ENCODE measurements at places on chromosomes 5 and 9.

DNA sequence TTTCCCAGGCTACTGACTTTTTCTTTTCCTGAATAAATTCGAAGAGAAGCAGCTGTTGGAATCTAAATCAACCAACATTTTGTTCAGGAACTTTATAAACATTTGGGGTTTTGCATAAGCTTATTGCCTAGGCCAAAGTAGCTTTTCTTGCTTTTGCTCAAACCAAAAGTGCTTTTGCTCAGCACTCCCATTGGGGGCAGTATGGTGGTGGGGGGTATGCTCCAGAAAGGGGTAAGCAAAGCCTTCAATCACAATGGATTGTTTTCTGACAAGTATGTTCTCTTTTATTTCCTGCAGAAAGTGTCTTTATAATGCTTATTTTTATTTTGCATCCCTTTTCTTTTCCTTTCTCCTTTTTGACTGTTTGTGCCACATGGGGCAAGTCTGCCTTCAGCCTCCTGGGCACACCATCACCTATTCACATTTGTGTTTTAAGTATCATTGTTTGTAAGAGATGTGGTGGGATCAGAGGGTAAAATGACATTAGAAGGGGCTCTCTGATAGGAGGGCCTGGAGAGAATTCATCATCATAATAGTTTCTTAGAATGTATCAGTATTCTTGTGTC lies 86.0 kb downstream of the PRDM6 start:
- DNase-seq, result no peak

DNA sequence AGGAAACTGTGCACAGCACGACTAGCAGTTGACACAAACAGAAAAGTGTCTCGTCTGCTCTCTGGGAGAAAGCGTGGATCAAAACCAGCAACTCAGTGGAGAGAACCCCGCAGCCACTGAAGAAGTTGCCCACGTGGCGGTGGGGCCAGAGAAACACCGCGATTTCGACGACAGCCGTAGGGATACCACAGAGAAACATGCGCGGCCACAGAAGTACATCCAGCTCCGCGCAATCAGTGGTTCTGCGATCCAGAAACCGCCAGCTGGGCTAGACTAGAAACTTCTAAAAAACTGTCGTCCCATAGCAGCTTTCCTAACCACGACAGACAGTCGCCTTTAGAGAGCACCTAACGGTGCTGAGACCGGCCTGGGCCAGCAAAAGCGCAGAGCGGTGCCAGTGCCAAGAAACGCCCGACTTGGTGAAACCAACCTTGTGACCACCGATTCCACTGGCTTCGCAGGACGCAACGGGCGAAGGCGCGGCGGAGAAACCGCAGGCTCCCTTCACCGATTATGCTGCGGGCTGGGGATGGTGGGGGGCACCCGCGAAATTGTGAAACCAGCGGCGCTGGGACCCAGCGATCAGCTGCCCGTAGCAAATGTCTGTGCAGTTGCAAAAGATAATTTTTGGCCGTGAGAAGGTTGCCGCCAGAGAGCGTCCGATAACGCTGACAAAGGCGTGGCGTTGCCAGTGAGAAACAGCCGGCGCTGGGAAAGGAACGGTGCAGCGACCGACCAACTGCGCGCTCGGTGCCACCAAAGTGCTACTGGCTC lies 2.7 kb upstream of the ANXA2R start:
- peak; percentile 50 for DNase-seq

DNA sequence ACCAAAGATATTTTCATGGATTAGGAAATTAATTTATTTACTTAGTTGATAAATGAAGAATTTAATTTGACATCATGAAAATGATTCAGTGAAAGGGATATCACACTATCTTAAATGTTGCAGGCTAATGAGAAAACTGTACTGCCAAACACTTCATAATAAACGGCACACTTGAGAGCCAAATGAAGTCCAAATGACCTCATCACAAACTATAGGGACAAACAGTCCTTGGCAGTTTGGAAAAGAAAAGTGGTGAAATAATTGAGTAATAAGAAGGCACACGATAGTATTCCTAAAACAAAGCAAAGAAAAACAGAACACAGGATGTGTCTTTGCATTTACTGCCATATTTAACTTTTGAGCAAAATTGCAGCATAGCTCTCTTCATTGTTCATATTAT lies 116.9 kb upstream of the TLR4 start:
- DNase-seq, result no peak

DNA sequence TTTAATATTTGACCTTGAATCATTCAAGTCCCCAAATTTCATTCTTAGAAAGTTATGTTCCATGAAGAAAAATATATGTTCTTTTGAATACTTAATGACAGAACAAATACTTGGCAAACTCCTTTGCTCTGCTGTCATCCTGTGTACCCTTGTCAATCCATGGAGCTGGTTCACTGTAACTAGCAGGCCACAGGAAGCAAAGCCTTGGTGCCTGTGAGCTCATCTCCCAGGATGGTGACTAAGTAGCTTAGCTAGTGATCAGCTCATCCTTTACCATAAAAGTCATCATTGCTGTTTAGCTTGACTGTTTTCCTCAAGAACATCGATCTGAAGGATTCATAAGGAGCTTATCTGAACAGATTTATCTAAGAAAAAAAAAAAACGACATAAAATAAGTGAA lies 65.4 kb downstream of the WDR41 start:
- DNase-seq, result no peak

DNA sequence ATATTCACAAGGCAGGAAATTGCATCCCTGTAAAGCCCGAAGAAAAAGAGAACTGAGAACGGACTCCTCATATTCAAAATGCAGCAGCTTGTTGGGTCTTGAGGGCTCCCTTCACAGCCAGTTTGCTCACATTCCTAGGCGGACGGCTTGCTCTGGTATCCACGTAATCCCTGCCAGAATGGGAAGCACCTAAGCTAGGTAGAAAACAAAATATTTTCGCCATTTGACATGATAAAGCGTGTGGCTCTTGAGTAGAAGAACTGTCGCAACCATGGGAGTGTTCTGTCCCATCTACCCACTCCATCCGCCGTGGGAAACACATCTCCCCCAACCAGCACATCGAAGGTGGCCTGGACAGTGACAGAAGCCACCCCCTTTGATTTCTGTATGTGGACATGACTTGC lies 183.1 kb downstream of the GAS1 start:
- no peak for DNase-seq

DNA sequence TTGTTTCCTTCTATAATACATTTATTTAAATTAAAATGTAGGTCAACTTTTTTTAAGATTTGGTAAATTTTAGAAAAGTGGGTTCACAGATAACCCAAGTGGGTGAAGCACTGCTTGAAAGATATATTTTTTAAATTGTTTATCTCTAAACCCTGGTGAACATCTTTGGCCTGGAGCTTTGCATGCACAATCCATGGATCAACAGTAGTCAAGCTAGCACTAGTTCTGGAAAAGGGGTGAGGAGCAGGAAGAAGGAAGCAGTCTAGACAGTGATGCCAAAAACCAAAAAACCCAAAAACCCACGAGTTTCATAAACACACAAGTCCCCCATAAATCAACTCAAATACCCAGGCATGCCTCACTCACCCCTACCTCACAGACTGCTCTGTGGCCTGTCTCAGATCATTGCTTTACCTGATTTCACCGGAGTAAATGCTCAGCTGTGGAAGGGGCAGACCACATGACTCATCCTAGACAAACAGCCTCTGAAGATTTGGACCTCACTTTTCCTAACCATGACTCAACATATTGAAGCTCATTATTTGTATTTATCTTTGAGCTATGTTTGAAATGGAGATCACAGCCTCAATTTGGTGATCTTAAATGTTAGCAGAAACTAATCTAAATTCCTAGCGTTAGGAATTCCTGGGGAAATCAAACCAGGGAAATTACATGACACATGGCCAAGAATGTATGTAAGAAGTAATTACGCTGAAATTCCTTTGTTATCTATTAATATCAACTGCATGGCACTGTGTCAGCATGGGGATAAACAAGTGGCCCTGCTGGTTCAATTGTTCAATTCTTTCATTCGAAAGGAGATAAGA lies 149.6 kb downstream of the ZNF608 start:
- no peak for DNase-seq

DNA sequence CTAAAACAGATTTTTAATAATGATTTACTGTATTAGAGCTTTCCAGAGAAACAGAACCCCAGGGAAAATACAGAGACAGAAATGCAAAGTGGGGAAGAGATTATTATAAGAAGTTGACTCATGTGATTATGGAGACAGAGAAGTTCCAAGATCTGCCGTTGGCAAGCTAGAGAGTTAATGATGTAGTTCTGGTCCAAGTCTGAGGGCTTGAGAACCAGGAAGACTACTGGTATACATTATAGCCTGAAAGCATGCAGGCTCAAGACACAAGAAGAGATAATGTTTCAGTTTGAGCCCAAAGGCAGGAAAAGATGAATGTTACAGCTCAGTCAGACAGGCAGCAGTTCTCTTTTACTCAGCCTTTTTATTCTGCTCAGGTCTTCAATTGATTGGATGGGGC lies 98.8 kb upstream of the NFIL3 start:
- no peak for DNase-seq

DNA sequence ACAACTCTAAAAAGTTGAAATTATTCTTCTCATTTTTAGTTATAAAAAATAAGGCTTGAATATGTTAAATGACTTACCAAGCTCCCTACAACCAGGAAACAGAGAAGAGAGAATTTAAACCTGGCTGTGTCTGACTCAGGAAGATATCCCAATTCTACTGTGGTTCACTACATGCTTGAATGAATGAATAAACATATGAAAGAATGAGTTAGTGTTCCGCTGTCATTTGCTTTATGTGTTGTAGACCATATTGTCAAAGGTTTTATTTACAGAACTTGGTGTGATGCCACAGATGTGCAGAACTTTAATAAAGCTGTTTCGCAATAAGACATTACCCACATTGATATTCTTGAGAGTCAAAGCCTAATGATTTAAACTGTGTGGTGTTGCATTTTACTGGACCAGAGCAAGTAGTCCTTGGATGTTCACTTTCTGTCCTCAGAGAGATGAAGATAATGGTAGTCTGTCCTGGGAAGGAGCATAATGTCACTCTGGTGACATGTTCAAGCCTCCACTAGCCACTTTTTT lies 313.2 kb downstream of the TRIM32 start:
- DNase-seq, result no peak

GRCh38 chr9:128243215-128244018 lies 32.4 kb downstream of the GOLGA2 start:
- no peak for DNase-seq

DNA sequence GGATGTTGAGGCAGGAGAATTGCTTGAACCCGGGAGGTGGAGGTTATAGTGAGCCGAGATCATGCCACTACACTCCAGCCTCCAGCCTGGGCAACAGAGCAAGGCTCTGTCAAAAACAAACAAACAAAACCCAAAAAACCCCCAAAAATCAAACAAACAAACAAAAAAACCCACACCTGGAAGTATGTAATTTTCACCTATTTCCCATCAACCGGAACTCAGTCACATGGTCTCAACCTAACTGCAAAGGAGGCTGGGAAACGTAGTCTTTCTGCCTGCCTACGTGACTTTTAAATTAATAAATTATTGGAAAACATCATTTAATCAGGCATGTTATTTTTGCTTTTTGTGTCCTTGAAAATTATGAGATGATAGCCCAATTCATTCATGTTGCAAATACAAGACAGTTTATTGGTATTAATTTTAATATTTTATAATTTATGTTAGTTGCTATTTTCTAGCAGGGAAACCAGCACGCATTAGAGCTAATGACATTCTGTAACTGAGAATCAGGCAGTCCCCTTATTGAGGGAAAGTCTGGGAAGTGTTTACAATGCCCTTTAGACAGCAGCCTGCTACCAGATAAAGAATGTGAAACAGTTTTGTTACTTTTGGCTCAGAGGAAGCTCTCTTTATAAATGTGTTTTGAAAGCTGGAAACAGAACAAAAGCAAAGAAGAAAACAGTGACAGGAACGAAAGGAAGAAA lies 110.3 kb downstream of the NXNL2 start:
- no peak for DNase-seq

DNA sequence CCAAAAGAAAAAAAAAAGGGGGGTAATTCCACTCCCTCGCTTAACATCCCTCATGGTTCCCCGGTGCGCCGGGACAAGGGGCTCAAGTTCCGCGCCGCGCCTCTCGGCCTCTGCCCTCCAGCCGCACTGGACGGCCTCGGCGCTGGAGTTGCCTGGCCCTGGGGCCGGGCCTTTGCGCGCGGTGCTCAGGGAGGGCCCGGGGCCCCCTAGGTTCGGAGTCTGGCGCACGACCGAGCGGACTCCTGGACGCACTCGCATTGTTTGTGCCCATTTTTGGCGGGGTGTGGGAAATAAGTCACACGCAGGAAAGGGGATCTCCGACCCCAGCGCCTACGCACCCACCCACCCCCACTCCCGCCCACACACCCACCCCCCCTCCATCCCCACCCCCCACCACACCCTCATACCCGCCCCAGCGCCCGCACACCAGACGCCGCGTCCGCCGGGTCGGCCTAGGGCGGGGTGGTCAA lies 381 bp downstream of the MED22 start:
- DNase-seq, result no peak

DNA sequence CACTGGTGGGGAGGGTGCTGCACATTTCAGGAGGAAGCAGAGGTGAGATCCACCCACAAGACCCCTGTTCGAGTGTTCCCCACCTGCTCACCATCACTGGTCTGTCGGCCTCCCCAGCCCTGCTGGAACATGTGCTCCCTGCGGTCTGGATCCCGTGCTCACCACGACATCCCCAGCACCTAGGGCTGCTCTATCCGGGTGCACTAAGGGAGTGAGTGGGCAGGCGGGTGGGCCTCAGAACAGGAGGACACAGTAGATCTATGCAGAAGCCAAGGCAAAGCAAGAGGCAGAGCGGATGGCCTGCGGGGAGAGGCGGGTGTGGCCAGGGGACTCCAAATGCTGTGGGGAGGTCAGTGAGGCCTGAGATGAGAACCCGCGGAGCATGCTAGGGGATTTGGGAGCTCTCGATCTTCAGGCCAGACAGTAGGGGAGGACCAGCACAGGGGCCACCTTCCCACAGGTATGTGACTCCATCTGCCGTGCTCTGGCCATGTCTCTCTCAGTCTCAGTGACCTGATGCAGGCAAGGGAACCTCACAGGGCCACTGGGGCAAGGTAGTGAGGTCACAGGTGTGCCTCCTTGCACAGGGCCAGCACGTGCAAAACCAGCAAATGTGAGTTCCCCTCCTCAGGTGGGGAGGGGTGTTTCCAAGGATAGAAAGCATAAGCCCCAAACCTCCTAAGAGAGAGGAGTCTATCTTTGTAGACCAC lies 134.2 kb downstream of the ZNF354C start:
- no peak for DNase-seq

- no peak for DNase-seq
Measured at GRCh38 chr9:93005876-93006275, 52.6 kb upstream of the SUSD3 start.

- DNase-seq, result no peak
Measured at GRCh38 chr5:153352685-153353219, 137.7 kb upstream of the GRIA1 start.

- no peak for DNase-seq
Measured at GRCh38 chr5:17308326-17309065, 91.1 kb downstream of the BASP1 start.

DNA sequence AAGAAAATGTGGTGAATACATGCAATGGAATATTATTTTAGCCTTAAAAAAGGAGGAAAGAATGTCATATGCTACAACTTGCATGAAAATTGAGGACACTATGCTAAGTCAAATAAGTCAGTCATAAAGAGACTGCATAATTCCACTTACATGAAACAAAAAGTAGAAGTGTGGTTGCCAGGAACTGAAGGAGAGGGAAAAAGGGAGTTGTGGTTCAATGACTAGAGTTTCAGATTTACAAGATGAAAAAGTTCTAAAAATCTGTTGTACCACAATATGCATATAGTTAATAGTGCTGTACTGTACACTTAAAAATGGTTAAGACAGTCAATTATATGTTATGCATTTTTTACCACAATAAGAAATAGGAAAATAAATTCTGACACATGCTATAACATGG lies 95.4 kb downstream of the SLC44A1 start:
- no peak for DNase-seq
